ENCODE measurements at places on chromosomes 2 and 18.

- DNase-seq: no peak
These were observed 50.8 kb downstream of the NCK2 start for GRCh38 chr2:105795575-105795934.

DNA sequence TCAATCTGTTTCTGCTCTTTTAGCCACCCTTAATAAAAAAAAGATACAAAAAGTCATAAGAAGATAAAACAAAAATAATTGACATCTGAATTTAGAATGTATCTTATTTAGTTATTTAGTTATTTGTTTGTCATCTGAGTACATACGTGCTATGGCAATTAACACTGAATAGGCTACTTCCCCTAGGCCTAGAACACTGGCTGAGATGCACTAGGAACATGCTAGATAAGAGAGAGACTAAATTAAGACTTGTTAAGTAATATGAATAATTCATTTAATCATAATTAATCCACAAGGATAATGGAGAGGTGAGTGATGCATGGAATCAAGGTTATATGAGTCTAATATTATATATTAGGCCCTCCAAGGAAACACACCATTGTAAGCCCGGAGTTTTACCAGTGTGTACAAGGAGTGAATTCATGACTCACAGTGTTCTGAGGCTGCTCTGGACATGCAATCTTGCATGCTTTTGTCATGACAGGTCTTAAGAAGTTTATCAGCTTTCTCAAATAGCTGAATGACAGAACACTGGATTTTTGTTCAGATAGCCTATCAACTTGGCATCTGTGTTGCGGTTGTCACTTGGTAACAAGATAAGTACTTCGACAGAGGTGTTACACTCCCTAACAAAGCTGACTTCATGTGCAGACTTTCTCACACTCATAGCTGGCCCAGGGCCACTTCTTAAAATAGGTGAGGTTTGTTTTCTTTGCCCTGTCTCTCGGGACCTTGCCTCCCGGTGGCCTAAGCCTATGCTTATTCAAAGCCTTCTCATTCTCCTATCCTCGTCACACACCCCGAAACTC, 5.0 kb upstream of the SERPINB2 start:
- no peak for DNase-seq

DNA sequence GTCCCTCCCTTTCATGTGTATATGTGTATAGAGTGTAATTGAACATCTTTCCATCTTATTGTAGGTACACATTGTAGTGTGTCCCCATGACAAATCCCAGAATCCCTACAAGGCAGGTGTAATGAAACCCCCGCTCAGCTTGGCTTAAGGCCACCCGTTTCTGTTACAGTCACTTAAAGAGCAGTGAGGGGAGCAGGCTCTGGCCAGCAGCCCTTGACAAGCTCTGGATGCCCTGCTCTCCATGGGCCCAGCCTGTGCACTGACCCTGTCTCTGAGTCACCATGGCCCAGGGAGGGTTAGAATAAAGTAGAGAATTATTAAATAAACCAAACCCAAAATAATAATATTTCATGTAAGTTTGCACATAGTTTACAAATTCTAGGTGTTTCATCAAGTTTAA, 17.2 kb upstream of the MAL start:
- no peak for DNase-seq

- DNase-seq: no peak
These were observed 80.5 kb downstream of the MEP1B start for GRCh38 chr18:32270341-32270740.

- DNase-seq: no peak
These were observed 99.6 kb upstream of the CERS6 start for GRCh38 chr2:168356477-168356835.

Data from stimulated activated CD4-positive, alpha-beta T cell treated with anti-CD3 and anti-CD28 coated beads, Interleukin-1b, Interleukin-23, amount 100 ng/mL, for 24 hours (primary cell).